ENCODE measurements at places on chromosomes 3 and 15.

DNA sequence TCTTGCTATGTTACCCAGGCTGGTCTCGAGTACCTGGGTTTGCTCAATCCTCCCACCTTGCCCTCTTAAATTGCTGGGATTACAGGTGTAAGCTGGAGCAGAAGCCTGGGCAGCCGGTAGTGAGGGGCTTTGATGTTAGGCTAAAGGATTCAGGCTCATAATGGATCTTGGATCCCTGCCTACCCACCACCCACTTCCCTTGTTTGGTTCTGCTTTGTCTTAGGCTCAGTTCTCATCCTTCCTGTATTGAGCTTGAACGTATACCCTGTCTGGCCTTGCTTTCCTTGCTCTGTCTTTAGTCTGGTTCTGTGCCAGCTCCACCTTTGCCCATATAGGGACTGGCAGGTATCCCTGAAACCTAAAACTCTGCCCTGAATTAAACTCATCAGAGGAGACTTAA lies 1.7 kb downstream of the PPCDC start:
- DNase-seq: no peak

- no peak for DNase-seq
Measured at GRCh38 chr3:126995254-126995780, 12.4 kb downstream of the PLXNA1 start.

- DNase-seq: no peak
Measured at GRCh38 chr3:39404943-39405686, 1.4 kb upstream of the RPSA start.

- DNase-seq: no peak
Measured at GRCh38 chr15:100651253-100651652, 48.9 kb downstream of the ASB7 start.

GRCh38 chr15:94080416-94080815 lies 150.9 kb upstream of the MCTP2 start:
- DNase-seq: no peak

- no peak for DNase-seq
Measured at GRCh38 chr3:43748179-43748578, 57.4 kb downstream of the ABHD5 start.

GRCh38 chr15:64233299-64233698 lies 70.5 kb upstream of the PPIB start:
- DNase-seq: no peak

GRCh38 chr3:102195198-102195948 lies 239.4 kb upstream of the ZPLD1 start:
- no peak for DNase-seq

DNA sequence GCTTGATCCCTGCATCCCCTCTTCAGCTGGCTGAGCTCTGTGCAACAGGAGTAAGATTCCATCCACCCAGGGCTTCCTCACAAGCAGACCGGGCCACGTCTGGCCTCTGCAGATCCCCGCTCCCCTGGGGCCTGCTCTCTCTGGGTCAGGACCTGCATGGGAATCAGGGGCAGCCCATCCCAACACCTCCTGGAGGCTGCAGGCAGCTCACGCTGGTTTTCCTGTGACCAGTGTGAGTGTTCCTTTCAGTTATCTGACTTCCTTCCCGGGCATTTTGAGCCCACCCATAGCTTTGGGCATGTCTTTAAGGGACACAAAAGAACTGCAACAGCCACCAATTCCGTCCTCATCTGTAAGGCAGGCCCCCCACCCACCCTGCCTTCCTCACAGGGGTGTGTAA lies 16.3 kb downstream of the NUP210 start:
- DNase-seq: no peak

GRCh38 chr3:158727206-158728060 lies 4.8 kb downstream of the RARRES1 start:
- peak; percentile 28 for DNase-seq

GRCh38 chr3:152126260-152126659 lies 142.5 kb upstream of the MBNL1 start:
- no peak for DNase-seq

GRCh38 chr15:68734352-68734751 lies 86.3 kb downstream of the ANP32A start:
- no peak for DNase-seq

DNA sequence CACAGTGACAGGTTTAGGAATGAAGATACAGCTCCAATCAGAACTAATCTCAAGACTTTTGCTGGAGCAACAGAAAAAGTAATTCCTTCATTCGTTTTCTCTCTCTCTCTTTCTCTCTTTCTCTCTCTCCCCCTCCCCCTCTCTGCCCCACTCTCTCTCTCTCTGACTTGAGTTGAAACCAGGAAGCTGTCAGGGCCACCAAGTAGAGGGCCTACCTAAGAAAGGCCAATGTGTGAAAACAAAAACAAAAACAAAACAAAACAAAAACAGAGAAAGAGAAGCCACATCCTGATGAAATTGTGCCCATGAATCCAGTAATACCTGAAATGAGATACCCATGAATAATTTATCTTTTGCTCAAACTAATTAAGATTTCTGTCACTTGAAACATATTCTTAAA lies 72.9 kb downstream of the ATP8B4 start:
- no peak for DNase-seq

DNA sequence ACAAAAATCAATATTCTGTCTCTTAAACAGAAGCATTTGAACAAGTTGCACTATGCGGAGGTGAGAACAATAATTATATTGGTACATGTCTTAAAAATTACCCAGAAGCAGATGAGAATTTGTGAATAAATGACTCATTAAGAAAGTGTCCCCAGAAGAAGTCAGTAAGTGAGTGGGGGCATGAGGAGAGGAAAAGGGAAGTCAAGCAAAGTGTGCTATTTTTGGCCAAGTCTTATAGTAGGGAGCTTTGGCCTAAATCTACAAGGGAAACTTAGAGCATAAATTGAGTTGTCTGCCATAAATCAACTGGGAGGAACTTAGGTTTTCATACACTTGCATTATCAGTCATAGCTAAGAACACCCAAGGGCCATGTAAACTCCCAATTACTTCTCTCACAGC lies 86.9 kb upstream of the SATB1 start:
- DNase-seq: no peak

GRCh38 chr3:37907906-37908305 lies 46.2 kb downstream of the CTDSPL start:
- DNase-seq: peak; percentile 53

- no peak for DNase-seq
Measured at GRCh38 chr3:187290503-187290902, 1.0 kb downstream of the MASP1 start.

DNA sequence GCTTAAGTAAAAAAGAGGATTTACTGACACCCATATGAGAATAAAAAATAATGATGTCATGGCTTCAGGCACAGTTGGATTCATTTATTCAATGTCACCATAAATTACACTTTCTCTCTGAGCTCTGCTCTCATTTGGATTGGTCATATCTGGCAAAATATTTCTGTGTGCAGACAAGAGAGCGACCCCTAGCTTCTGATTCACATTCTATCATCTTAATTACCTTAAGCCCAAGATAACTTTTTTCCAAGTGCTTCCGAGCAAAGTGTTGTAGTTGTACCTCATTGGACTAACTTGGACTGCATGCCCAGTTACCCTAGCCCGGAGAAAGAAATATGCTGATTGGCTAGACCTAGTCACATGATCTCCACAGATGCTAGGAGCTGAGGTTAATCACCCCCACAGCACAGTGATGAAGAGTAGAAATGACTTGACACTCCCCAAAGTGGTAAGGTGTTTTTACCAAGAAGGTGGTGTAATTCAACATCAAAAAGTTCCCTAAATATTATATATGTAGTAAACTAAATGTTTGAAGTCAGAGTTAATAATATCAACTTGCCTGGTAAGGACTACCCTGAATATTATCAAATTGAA lies 552.2 kb upstream of the SUCLG2 start:
- no peak for DNase-seq

GRCh38 chr3:108918866-108919265 lies 34.8 kb downstream of the GUCA1C start:
- DNase-seq: no peak

DNA sequence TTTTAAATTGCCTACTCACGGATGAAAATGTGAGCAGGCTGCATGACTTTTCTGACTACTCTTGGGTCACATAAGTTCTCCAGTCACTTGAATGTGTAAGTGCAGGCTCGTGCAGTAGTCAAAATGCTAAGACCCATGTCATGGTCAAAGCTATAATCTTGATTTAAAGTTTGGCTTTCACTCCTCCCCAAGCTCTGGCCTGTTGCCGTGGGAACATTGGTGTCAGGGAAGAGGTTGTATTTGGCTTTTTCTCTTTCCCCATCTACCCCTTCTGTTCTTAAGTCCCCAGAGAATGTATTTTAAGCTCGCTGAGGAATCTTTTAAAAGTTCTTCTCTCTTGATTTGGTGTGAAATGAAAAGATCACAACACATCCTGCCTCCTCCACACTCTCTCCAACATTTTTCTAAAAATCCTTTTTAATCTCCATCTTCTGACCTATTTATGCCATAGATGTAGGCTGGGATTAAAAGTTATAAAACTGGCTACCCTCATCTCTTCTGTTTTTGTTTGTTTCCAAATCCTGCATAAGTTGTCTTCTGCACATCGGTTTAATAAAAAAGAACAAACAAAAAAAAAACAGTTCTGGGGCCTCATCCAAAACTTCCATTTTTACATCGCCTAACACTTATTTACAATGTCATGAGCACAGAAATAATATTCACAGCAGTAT lies 61.4 kb upstream of the ADAMTSL3 start:
- DNase-seq: no peak

- no peak for DNase-seq
Measured at GRCh38 chr3:167350245-167350862, 29.7 kb downstream of the ZBBX start.

DNA sequence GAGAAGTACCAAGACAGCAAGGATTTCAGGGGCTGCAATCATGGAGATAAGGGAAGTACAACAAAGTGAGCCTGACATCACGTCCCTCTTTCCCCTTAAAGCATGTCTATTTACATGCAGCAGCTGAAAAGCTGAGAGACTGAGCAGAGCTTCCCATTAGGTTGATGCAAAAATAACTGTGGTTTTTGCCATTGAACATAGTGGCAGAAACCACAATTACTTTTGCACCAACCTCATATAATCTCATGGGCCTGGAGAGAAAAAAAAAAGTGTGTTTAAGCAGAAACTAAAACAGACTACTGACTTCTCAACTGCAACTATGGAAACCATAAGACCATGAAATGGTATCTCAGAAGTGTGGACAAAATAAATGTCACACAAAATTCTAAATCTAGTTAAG lies 48.3 kb downstream of the CCDC12 start:
- no peak for DNase-seq

DNA sequence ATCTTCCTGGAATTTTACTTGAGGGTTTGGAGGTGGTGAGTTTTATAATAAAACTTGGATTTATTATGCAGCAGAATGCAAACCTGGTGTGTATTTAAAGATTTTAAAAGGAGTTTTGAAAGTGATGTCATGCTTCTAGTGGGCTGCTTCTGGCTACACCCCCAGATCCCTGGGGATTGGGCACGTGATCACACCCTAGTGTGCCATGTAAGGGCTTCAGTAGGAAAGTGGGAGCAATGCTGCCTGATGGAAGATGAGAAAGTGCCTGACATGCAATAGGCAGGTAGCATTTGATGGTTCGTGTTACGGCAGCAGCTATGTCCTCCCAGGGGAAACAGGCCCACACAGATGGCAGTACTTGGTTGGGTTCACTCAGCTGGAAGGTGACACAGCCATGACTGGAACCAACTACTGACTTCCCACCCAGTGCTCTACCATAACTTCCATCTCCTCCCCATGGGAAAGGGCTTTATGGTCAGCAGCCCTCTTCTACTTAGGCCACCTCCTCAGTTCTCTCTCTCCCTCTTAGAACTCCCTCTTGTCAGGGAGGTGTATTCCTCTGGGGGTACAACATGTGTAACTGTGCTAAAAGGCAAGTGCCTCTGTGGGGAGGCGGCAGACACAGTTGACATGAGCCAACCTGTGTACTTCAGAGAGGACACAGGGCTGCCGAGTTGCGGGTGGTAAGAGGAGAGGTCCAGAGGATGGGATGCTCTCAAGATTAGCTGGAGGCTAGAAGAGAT lies 5.6 kb downstream of the ITPKA start:
- DNase-seq: no peak

DNA sequence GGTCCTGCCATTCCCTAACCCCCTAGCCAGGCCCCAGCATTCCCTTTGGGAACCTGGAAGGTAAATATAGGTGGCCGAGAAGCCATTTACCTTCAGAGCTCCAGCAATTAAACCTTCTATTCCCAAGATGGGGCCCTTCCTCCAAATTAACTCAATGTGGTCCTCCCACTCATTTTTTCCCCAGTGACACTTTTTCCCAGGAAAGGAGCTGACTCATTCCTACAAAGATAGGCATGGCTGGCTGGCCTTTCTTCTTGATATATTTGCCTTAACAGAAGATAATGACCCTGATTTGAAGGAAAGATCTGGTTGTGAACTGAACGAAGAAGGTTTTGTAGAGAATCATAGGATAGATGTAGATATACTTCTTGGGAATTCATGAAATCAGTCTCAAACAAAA lies 279.0 kb upstream of the VEPH1 start:
- no peak for DNase-seq

DNA sequence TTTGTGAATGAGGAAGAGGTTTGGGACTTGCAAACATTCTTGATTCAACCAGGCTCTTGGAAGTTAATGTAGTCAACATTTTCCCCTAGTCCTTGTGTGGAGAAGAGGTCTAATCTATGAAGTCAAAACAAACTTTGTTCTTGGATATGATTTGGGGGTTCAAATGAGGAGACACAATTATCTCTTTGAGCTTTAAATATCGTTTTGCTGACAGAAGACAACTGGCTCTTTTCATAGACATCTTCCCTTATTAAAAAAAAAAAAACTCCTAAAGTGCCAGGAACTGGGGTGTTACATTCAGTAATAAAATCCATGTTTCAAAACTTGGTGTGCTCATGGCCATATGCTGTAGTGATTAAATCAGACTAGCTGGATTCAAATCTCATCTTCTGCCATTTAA lies 345.3 kb upstream of the ICE2 start:
- no peak for DNase-seq

- DNase-seq: no peak
Measured at GRCh38 chr3:112362221-112362620, 29.3 kb downstream of the CD200 start.

GRCh38 chr3:139491027-139491700 lies 14.8 kb upstream of the RBP2 start:
- no peak for DNase-seq

GRCh38 chr3:17672506-17672905 lies 69.9 kb downstream of the TBC1D5 start:
- DNase-seq: no peak

DNA sequence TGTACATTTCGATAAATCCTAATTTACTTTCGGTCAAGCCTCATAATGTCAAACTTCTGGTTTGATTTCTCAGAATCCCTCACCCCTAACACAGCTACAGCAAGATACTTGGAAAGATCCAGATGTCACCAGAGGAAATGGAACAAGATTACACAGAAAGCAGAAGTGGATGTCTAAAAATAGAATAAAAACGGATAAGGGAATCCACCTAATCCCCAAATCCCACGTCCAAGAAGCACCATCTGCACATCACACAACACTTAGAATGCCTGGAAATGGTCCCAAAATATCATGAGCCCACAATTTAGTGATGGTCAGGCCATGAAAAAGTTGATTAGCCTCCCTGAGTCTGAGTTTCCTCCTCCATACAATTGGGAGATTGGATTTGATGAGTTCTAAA lies 61.7 kb downstream of the AGTR1 start:
- no peak for DNase-seq

- no peak for DNase-seq
Measured at GRCh38 chr3:151425627-151426340, 35.1 kb downstream of the IGSF10 start.
